ENCODE measurements at places on chromosomes 5 and 9.

GRCh38 chr9:37963936-37964739 is 60.2 kb upstream of the SLC25A51 start:
- DNase-seq = no peak

DNA sequence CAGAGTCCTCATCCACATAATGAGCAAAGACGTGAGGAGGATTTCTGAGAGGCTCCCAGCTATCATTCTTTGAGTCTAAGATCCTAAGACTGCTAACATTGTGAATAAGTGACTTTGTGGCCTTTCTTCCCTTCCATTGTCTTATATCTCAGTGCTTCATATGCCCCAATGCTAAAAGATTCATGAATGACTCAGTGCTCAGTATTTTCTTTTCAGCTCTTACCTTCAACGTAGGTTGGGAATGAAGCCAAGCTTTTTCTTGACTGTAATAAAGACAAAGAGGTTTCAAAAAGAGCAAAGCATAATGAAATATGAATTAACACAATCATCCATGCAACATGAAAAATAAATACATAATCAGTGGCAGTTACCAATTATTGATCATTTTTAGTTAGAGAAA is 146.4 kb downstream of the ENTREP1 start:
- no peak for DNase-seq

- no peak for DNase-seq
Observed at GRCh38 chr9:137057545-137057944, 3.7 kb upstream of the ENTPD2 start.

- no peak for DNase-seq
Observed at GRCh38 chr9:131528886-131529505, 2.1 kb downstream of the UCK1 start.

- no peak for DNase-seq
Observed at GRCh38 chr5:149807176-149807575, 77.1 kb downstream of the PPARGC1B start.

DNA sequence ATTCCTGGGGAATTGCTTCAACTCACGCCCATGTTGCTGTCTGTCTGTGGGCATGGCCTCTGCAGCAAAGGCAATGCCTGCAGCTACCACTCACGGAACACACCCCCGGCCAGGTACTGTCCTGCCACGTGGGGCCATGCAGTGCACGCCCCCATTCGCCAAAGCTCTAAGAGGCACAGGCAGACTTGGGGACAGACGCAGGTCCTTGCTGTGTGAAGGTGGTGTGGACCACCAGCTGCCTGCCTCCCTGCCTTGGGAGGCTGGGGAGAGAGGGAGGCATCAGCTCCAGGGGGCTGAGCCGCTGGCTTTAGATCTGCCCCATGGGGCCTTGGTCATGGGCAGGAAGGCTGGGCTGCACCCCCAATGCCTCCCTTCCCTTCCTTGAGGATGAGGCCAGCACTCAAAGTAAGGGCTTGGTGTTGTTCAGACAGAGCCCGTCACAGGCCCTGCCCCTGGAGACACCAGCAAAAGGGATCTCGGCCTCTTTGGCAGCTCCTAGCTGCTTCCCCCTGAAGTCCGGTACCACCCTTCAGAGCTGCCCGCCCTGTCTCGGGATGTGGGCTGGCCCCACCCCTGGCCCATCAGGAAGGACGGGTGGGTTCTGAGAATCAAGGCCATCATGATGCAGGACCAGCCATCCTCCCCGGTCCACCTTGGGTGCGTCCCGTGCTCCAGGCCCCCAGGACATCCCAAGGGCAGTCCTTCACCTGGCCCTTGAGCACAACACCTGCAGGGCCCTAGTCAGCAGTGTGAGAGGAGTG is 2.3 kb downstream of the GRIN1 start:
- DNase-seq = no peak

- no peak for DNase-seq
Observed at GRCh38 chr9:20990867-20991266, 40.6 kb downstream of the HACD4 start.

- no peak for DNase-seq
Observed at GRCh38 chr9:70030156-70030555, 13.5 kb upstream of the MAMDC2 start.

GRCh38 chr5:128579639-128580038 is 41.6 kb upstream of the FBN2 start:
- DNase-seq = no peak

- no peak for DNase-seq
Observed at GRCh38 chr5:149161026-149161687, 19.9 kb downstream of the ABLIM3 start.

GRCh38 chr9:80804873-80805272 is 884.5 kb downstream of the TLE1 start:
- no peak for DNase-seq

- DNase-seq = no peak
Observed at GRCh38 chr5:160492565-160492964, 70.9 kb downstream of the PTTG1 start.

DNA sequence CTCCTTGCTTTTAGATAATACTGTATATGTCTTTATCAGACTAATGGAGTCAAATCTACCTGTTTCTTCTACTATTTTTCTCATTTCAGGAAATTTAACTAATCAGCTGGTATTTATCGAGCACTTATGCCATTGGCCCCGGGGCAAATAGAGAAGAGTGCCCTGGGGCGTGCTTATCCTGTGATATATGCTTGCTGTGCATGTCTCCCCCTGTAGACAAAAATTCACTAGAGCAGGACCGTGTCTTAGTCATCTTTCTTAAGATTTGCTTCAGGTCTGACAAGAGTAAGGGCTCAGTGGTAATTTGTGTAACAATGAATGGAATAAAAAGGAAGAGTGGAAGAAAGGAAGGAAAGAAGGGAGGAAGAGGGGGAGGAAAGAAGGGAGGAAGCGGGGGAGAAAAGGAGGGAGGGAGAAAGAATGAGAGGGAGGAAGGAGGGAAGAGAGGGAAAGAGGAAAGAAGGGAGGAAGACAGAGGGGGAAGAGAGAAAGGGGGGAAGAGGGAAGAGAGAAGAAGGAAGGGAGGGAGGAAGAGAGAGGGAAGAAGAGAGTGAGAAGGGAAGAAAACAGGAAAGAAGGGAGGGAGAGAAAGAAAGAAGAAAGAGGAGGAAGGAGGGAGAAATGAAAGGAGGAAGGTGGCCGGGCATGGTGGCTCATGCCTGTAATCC is 295.7 kb upstream of the PANK3 start:
- DNase-seq = no peak

GRCh38 chr5:58818465-58818864 is 235.6 kb downstream of the RAB3C start:
- no peak for DNase-seq

GRCh38 chr9:87888501-87888900 is 5.8 kb downstream of the SPATA31E1 start:
- no peak for DNase-seq

DNA sequence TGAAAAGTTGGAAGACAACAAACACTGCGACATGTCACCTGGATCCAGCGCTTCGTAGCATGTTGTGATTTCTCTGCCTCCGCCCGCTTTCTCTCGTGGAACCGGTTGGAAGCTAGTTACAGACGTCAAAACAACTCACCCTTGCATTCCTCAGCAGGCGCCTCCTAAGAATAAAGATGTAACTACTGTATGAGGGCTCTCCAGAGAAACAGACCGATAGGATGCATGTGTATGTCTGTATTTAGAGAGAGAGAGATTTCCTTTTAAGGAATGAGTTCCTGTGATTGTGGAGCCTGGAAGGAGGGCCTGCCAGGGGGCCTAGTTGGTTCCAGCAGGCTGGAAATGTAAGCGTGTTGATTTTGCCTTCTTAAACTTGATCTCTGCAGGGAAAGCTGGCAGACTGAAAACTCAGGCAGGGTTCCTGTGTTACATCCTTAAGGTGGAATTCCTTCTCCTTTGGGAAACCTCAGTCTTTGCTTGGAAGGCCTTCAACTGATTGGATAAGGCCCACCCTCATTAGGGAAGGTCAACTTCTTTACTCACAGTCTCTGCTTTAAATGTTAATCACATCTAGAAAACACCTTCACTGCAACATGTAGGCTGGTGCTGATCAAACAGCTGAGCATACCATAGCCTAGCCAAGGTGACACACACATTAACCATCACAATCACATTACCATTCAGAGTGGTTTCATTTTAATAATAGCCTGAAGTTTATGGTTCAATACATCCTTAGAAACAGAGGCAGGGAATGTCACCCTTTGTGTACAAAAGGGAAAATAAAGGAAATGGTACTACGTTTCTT is 163.8 kb downstream of the SYK start:
- no peak for DNase-seq

DNA sequence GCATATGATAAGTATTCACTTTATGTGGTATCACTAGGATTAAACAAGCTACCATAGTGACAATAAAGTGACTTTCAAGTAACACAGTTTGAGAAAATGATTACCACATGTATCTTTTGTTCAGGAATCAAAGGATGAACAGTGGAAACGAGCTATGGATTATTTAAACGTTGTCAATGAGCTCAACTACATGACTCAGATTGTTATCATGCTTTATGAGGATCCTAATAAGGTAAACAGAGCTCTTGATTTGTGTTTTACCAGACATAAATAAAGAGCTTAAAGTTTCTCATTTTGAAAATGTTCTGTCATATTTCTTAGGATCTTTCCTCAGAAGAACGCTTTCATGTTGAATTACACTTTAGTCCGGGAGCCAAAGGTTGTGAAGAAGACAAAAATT is 57.4 kb downstream of the PPIP5K2 start:
- DNase-seq = no peak

DNA sequence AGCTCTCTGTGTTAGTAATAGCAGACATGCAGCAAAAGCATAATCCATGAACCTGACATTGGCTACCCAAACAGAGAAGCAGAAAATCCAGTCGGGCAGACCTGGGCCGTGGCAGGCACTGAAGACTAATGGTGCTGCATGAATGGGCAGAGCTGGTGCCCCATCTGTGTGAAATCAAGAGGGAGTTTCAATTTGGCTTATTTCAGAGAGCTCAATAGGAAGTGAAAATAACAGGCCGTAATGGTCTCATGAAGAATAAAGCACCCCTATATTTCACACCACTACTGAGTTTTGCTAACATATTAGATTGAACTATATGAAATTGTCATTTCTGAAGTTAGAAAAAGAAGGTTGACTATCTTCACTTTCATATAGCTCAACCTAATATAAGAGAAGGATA is 149.7 kb downstream of the ENC1 start:
- no peak for DNase-seq

DNA sequence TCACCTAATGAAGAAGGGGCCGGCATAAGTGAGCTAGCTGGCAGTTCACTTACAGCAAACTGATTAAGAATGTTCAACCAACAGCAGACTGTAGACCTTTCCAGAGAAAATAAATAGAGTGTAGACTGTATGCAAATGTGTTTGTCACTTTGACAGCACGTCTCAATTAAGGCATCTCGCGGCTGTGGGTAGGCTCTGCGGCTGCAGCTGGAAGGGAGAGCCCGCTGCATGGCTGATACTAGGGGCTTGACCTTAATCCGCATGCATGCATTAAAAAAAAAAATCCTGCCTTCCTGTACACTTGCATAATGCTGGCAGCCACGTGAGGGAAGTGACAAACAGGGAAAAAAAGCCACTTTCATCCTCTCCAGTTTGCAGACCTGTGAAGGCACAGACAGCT is 82.3 kb downstream of the CRB2 start:
- no peak for DNase-seq

DNA sequence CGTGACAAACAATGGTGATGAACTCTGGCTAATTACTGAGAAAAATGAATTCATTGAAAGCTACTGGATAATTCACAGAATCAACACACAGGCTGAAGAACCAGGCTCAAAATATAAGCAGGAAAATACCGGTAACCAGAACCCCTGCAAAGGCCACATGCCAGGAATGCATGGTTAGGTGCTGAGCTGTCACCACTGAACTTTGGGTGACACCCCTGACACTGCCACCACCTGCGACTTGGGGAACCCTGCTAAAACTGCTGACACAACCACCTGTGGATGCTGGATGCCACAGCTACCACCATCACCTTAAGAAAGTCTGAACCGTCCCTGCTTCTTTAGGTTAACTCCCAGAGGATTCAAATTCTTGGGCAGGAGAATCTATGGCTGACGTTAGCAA is 72.0 kb upstream of the NR4A3 start:
- DNase-seq = no peak

DNA sequence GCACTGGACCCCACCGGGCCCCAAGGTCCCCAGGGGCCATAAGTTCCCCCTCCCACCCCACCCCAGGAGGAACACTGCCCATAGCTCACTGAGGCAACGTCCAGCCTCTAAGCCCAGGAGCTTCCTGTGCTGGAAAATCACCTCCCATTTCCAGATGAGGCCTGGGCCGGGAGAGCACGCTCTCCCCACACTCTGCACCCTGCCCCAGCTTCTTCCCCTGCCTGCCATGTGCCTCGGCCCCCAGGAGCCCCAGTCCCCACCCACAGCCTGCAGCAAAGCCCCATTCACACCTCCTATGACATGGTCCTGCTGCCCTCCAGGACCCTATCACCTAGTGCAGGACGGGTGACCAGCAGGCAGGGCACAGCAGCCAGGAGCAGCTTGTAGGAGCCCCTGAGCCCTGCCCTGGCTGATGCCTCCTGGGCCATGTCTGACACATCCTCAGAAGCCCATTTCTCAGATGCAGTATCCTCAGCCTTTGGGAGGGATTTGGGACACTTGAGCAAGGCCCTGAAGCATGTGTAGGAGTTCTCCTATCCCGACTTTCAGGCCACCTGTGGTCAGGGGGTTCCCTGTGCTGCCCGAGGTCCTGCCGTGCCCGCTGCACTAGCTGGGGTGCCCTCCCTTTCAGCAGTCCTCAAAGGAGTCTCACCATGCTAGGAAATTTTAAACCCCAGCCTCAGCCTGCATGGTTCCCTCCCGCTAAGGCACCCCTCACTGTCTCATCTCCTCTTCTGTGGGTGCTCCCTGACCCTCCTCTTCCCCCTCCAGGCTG is 119.4 kb upstream of the FOXD4L5 start:
- DNase-seq = no peak

GRCh38 chr9:883011-883410 is 41.5 kb downstream of the DMRT1 start:
- DNase-seq = no peak

- no peak for DNase-seq
Observed at GRCh38 chr5:93438124-93438523, 142.9 kb downstream of the NR2F1-AS1 start.

DNA sequence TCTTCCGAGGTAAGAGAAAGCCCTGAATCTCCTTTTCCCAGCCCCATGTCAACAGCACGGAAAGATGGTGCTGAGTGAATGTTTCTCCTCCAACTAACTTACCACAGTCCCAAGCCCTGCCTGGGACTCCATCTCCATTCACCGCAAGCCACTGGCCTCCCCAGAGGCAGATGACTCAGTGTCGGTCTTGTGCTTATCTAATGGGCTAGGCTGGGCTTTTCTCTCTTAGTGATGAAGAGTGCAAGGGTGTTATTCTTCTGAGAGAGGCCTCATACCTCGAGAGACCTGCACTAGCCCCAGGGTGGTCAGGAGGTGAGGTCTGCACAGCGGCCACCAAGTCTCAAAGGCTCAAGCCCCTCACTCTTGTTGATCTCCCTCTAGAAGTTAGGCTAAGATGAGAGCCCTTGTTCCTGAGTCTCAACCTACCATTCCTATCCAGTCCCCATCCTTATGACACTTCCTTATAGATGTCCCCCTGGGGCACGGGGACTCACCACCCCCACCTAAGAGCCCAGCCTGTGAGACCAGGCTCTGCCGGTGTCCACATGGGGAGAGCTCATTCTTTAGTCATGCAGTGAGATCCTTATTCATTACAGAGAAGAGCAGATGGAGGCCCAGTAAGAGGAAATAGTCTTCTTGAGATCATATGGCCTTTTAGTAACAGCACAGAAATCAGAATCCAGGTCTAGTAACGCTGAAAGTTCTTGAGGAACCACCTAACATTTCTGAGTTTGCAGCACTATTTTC is 127.0 kb downstream of the SAXO1 start:
- DNase-seq = no peak
